ENCODE measurements at places on chromosomes 7 and 10.

- no peak for DNase-seq
Observed at GRCh38 chr10:89373916-89374711, 3.7 kb upstream of the IFIT1B start.

- no peak for DNase-seq
Observed at GRCh38 chr7:51160990-51161615, 155.5 kb downstream of the COBL start.

GRCh38 chr10:14605231-14605925 is 169.3 kb downstream of the FAM107B start:
- peak; percentile 73 for DNase-seq

DNA sequence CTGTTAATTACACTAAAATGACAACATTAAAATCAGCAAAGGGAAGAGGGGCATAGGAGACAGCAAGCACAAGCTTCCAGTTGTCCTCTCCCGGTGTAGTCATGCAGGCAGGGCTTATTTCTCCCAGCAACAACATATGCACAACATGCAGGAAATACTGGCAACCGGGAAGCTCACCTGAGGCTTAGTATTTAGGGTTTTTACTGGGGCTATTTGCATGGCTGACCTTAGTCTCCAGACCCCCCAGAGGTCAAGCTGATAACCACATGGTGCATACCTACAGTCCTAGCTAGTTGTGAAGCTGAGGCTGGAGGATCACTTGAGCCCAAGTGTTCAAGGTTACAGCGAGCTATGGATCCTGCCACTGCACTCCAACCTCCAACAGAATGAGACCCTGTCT is 12.8 kb upstream of the JMJD1C start:
- DNase-seq = no peak

DNA sequence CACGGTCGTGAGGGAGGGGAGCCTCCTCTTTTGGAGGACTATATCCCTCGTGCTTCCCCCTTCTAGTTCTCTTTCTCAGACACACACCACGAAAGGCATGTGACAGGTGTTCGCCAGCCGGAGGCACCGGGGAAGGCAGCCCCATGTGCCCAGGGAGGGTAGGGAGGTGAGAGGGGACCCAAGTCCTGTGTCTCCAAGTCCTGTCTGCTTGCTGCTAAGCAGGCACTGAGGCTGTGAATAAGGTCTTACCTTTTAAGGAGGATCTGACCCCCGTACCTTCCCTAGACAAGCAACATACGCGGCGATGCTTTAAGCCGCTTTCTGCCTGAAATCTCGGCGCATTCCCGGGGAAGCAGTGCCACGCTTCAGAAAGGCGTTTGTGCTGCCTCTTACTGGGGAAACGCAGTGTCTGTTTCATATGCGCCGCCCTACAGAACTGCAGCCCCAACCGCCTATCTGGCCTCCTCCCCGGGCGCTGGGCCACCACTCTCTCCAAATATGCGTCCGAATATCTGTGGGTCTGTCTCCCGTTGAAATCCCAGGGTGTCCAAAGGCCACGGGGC is 770 bp downstream of the PLXNA4 start:
- no peak for DNase-seq

DNA sequence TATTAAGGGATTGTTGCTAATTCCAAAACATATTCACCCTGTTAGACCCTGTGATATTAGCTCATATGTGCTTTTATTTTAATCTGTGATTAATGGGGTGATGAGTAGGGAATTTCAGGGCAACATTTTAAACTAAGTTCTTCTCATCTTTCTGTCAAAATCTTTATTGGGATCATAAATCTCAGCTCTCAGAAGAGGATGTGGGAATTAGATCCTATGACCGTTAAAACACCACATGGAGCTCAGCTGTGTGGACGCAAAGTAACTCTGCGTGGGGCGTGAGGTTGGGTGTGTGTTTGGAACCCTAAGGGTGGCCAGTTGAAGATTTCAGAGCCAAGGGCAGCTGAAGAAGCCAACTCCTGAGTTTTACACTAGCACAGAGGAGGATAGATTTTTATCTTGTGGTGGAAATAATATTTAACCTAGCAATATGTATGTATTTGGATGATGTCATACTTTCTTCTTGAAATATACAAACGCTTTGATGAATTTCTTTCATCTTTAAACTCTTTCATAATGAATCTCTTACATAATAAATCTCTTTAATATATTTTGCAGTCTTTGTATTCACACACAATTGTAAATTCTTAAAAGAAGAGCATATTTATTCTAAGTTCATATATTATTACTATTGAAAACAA is 64.4 kb downstream of the EPDR1 start:
- no peak for DNase-seq

DNA sequence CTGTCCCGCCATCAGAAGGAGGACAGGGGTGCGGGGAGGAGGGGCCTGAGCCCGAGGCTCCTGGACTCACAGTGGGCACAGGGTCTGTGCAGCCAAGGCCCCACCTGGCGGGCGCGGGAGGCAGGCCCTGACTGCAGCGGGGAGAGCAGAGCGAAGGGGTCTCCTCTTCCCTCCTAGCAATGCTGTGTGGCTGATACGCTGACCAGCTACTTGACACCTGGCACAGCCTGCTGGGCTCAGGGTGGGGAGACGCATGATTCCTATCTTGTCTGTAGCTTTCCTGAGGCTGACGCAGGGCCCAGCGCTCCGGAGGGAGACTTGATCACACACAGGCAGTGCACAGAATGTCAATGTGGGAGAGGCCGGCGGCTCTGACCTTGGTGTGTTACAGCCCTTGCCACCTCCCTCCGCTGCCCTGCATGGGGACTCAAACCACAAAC is 174.9 kb downstream of the ELFN1 start:
- DNase-seq = peak; percentile 3

- no peak for DNase-seq
Observed at GRCh38 chr10:71038091-71038633, 149.8 kb upstream of the PCBD1 start.

DNA sequence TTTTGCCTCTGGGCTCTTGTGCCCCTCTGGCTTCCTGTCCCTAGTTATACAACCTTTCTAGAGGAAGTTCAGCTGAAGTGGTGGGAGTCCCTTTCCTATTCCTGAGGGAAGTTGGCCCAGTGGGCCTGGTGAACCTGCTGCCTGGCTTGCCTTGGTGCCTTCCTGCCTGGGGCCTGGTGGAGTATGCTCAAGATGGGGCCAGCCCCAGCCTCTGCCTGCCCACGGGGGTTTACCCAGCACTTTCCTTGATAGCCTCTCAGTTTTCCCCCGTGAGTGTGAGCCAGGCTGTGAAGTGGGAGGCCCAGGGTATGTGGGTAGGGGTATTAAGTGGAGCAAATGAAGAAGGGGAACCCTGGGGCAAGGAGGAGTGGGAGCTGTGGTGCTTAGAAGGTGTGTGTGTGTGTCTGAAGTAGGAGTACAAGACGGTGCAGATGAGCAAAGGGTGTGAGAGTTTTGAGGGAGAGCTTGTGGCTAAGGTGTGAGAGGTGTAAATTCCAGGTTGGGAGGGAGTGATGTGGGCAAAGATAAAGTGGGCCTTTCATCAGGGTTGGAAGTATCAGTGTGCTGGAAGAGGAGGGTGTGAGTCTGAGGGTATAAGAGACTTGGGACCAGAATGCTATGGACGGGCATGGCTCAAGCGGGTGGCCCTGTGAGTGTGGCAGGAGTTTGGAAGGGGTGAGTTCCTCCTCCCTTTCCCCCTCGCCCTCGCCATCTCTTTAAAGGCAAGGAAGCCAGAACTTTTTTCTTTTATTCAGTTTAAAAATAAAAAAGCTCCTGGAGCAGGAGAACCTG is 10.9 kb upstream of the PAX2 start:
- DNase-seq = no peak

- DNase-seq = no peak
Observed at GRCh38 chr7:100684534-100685042, 9.5 kb downstream of the GIGYF1 start.

- no peak for DNase-seq
Observed at GRCh38 chr10:133326745-133327650, 9.7 kb downstream of the CALY start.

All from GM06990 (cell line).